Suppressor macrophage (primary cell): ENCODE measurements at places on chromosomes 2 and 18.

GRCh38 chr2:148259674-148260073 lies 238.8 kb downstream of the MBD5 start:
- DNase-seq, result no peak

DNA sequence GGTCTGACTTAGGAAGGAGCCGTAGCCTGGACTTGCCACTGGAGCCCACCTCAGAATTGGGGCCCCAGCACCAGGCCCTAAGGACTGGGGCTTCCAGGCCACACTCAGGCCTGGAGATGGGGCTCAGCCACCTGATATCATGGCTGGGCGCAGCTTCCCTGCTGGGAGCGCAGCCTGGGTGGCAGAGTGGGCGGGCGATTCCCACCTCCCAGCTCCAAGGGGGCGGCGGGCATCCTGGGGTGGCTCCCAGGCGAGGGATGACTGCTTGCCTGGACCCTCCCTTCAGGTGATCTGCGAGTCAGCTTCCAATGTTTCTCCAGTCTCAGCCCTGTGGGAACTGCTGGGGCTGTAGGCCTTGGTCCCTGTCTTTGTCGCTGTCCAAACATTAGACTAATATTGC lies 20.1 kb downstream of the GPR35 start:
- DNase-seq, result no peak

DNA sequence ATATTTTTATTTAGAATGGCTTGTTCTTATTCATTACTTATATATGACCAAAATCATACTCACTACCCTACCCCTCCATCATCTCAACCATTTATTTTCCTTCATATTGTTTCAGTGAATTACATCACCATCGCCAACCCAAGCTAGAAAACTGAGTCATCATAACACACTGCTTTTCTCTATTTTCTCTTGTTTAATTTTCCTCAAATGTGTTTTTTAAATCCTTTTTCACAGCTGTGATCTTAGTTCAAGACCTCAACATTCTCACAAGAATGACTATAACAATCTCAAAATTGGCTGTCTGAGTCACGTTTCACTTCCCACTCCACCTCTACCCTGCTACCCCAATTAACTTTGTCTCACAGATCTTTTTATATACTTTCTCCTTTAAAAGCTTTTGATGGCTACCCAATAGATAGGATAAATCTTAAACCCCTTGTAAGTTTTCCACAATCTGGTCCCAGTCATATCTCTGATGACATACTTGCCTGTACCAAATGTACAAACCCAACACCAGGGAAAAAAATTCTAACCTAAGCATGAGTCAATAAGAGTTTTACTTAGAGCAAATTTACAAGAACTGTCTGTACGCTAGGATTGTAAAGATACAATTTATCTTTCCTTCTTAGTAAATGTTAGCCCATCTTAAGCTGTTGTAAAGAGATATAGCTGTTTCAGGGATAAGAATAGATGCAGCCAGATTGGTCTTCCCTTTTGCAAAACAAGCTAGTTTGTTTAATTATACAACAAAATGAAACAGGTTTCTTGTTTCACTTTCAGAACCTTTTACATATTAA lies 635.1 kb upstream of the SLC39A10 start:
- DNase-seq, result no peak

DNA sequence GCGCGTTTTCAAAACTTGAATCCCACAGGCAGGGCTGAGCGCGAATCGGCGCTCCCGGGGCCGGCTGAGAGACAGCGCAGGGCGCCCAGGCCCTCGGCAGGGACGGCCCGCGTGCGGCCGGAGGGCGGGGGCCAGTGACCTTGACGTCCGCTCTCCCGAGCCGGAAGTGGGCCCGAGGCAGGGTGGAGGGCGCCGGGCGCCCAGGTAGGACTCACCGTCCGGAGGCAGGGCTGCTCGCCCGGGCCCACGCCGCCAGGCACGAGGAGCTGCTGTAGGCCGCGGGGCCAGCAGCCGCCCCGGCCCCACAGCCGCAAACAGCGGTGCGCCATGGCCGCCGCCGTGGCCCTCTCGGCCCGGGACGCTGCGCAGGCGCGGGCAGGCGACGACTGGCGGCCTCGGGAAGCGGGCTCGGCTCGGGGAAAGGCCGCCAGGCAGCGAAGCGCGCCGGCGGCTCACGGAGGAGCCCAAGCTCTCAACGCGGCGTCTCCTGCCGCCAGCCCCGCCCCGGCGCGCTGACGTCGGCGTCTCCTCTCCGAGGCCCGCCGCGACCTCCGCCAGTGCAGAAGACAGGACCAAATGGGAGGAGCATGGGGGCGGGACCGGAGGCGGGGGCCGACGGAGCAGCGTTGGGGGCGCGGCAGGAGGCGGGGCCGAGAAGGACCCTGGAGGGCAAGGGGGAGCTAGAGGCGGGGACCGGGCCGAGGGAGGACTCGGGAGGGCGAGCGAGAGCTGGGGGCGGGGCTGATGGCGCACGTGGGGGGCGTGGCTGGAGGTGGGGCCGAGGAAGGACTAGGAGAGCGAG lies at the start of gene AFG3L2:
Gene AFG3L2, minus strand, starts transcription at position 474 of the 802 bp plus-strand sequence. Its CDS starts 145 bp downstream, at position 329.
- DNase-seq, result peak; percentile 100

- peak; percentile 61 for DNase-seq
These were observed 51.5 kb downstream of the USP37 start for GRCh38 chr2:218516614-218517013.

GRCh38 chr2:158253170-158253569 lies 151.5 kb downstream of the UPP2 start:
- no peak for DNase-seq

- no peak for DNase-seq
These were observed 69.5 kb downstream of the GPD2 start for GRCh38 chr2:156505696-156506095.

DNA sequence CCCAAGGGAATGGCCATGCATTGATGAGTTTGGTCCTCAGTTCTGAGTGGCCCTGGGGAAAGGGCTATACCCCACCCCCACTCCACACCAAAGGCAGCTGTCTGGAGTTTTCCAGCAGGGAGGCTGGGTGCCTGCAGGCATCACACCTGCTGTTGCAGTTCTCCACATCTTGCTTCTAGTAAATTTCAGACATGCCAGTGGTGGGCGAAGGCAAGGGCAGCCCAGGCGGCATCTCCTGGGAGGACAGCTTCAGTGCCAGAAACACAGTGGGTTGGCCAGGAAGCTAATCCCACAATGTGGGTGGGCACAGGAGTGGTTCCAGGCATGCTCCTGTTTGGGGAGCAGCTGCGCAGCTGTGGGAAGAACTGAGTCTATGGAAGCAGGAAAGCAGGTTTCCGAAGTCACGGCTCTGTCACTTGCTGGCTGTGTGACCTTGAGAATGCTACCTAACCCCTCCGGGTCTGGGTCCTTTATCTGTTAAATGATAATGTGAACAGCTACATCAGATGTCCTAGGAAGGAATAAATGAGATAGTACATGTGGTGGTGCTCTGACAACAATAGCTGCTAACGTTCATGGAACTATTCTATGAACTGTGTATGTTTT lies 84.6 kb upstream of the SPTBN1 start:
- no peak for DNase-seq

DNA sequence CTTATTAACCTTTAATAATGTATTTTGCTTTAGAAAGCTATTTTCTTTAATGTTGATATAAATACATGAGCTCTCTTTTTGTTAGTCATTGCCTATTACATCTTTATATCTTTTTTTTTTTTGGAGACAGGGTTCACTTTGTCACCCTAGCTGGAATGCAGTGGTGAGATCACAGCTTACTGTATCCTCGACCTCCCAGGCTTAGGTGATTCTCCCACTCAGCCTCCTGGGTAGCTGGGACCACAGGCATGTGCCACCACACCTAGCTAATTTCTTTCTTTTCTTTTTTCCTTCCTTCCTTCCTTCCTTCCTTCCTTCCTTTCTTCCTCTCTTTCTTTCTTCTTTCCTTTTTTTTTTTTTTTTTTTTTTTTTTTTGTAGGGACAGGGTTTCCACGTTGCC lies 15.4 kb downstream of the NAB1 start:
- no peak for DNase-seq

- DNase-seq, result no peak
These were observed 43.5 kb downstream of the TFCP2L1 start for GRCh38 chr2:121241466-121241865.

- DNase-seq, result no peak
These were observed 11.9 kb upstream of the TET3 start for GRCh38 chr2:73972846-73973245.

GRCh38 chr2:231900486-231900942 lies 25.7 kb downstream of the NPPC start:
- DNase-seq, result peak; percentile 91

GRCh38 chr2:168466190-168466737 lies 10.2 kb downstream of the CERS6 start:
- no peak for DNase-seq

DNA sequence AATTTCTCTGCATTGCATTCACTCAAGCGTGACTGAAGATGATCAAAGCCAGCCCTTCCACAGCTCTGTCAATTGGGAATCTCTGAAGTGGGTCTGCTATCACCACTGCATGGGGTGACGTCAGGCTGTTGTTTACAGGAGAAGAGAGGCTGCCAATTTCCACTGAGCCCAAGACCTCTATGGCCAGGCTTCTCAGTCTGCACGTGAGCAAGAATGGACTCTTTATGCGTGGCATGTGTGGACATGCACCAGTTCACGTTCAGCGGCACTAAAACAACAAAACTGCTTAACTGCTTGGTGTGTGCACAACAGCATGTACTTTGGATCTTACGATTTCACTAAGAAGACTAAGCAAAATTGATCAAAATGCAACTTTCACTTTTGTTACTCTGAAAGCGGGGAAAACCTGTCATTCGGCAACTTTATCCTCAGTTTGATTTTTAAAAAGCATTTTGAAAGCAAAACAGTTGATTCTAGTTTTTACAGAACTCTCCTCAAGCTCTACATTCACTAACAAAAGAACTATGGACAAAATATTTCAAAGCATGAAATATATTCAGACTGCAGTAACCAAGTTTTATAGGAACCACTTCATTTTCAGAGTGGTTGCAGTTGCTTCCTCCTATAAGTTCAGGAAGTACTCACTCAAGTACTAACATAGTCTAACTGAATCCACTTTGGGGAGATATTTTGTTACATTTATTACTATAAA lies 77.0 kb upstream of the SERTAD2 start:
- DNase-seq, result peak; percentile 54

DNA sequence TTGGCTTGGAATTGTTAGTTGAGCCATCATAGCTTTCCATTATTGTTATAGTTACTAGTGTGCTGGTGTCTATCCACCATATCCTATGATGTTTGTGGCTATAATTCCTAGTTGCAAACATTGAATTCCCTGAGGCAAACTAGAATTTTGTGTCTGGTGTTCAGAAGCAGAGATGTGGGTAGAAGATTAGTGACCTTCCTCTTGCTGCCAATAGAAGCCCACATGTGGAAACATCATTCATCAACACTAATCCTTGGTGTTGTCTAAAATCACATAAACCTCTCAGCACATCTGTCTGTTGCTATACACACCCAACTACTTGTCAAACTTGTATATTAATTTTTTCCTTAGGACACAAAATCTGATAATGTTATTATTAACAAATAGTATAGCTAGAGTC lies 374.1 kb downstream of the TGIF1 start:
- no peak for DNase-seq

- peak; percentile 62 for DNase-seq
These were observed 116.9 kb downstream of the SMAD7 start for GRCh38 chr18:48833701-48834412.

GRCh38 chr2:1748176-1748740 lies 3.9 kb upstream of the PXDN start:
- no peak for DNase-seq

DNA sequence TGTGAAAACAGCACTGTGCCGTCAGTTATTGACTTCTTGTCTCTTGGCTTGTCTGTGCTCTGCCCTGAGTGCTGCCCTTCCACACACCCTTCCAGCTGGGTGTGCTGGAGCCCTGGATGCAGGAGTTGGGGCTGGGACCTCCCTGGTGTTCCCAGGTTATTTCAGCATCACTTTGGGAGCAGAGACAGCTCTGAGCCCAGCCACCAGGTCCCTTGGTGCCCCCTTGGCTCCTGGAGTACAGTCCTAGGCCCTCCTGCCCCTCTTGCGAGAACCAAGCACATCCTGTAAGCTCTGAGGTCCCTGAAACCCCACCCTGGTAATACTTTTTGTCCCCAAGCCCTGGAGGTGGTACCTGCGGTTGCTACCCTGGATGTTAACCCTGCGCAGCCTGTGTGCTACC lies 24.3 kb downstream of the BOK start:
- no peak for DNase-seq

DNA sequence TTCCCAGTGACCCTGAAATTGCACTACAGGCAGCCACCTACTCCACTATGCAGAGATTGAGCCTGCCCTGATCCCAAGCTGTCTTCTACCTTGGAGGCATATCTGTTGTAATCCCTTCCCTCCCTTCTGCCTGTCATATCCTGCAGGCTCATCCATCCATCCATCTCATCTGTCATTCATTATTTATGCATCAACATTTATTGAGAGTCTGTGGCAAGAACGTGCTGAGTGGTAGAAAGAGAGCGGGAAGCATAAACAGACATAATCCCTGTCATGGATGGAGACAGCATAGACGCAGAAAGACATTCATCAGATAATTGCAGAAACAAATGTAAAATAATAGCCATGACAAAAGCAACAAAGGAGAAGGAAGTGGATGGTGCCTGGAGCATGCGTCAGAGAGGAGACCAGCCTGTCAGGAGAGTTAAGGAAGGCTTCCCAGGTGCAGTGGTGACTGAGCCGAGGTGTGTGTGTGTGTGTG lies 110.7 kb upstream of the STPG4 start:
- DNase-seq, result peak; percentile 12

GRCh38 chr2:207181526-207182274 lies 16.0 kb upstream of the KLF7 start:
- DNase-seq, result no peak

DNA sequence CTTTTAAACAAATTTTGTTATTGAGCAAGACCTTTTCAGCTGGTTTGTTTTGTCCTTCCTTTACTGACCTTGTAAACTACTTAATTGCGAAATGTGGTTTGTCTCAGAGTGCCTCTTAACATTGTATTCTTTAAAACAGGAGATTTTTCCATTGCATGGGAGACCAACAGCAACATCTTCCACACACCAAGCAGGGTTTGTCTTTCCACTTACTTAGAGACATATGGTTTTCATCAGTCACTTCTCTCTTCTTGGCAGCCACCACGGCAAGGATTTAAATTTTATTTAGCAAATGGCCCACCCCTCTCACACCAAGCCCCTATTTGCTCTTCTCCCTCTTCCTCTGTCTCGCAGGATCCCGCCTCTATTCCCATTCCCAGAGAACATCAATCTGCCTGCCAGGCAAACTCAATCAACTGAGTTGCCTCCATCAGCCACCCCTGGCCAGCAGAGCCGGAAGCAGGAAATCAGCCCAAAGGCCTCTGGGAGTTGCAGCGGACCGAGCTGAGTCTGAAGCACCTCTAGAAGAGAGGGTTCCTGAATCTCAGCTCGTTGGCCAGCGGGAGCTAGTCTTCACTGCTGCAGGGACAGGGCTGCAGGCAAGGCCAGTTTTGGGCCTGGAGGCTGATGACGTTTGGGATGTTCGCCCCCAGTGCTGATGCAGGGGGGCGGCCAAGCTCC lies 11.3 kb upstream of the CIB4 start:
- DNase-seq, result peak; percentile 5

DNA sequence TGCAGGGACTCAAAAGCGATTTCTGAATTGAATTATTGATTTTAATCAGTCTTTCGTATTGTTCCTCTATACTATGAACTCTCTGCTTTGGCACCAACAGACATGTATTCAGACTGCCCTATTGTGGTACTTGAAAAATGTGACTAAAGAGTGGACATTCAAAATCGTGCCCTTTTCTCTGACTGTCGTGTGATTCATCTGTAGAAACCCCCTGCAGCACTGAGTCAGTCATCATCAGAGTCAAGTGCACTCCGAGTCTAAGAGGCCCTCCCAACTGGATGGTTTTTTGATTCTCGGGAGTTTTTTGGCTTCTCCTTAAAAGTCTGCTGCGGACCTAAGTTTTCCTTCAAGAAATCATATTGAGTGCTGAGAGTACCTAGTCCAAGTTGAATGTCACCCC lies 96.4 kb upstream of the FOSL2 start:
- no peak for DNase-seq
